ENCODE measurements at places on chromosomes 13 and 19.

GRCh38 chr13:102309110-102309509 lies 92.7 kb downstream of the FGF14 start:
- no peak for DNase-seq

DNA sequence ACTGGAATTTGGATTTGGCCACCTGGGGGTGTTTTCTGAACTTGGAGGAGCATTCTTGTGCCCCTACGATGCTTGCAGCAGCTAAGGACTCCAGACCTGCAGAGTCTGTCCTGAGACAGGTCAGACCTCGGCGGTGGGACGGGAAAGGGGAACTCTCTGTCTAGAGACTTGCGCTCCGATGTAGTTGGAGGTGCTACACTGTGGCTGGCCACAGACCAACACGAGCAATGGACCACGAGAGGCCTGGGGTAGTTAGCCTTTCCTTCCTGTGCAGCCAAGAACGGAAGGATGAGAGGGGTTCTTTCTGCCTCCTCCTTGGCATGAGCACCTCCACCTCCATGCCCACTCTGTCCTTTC lies 5.9 kb upstream of the GRAMD1A start:
- no peak for DNase-seq

GRCh38 chr13:113876346-113877148 lies 12.7 kb upstream of the GAS6 start:
- DNase-seq = no peak

DNA sequence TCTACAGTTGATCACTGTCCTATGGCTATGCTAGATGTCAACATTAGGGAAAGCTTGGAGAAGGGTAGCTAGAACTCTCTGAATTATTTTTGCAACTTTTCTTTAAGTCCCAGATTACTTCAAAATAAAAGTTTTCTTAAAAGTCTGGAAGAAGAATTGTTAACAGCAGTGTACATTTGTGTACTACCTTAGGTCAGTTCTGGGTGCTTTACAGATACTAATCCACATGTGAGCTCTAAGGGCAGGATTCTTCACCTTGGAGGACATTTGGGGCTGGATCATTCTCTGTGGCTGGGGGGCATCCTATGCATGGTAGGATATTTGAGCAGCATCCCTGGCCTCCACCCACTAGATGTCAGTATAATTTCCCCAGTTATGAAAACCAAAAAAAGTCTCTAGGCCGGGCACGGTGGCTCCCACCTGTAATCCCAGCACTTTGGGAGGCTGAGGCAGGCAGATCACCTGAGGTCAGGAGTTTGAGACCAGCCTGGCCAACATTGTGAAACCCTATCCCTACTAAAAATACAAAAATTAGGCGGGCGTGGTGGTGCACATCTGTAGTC lies 2.8 kb downstream of the BRME1 start:
- DNase-seq = no peak

DNA sequence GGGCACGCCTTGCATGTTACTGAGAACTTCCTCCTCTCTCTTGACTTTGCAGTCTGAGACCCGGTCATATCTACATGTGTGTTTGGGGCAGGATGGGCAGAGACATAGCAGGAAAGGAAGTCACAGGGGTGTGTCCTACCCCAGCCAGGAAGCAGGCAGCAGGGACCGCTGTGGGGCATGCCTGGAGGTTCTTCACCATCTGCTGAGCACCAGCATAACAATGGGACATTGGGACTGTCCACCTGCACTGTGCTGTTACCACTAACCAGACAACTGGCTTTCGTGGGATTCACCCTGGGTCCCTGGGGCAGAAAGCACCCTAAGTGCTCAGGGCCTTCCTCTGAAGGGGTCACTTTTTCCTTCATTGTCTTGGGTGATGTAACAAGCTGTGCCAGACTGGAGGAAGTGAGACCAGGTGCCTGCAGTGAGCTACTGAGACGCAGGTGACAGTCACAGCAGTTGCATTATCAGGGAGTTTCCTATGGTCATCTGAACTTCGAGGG lies 2.6 kb upstream of the HAUS5 start:
- no peak for DNase-seq
